ENCODE measurements at places on chromosomes 1 and 21.

- DNase-seq, result no peak
These were observed 6.4 kb downstream of the ADARB1 start for GRCh38 chr21:45080639-45081414.

- DNase-seq, result no peak
These were observed 160.5 kb downstream of the ZBTB18 start for GRCh38 chr1:244211559-244211944.

GRCh38 chr1:168235937-168236336 lies 10.1 kb downstream of the SFT2D2 start:
- no peak for DNase-seq

DNA sequence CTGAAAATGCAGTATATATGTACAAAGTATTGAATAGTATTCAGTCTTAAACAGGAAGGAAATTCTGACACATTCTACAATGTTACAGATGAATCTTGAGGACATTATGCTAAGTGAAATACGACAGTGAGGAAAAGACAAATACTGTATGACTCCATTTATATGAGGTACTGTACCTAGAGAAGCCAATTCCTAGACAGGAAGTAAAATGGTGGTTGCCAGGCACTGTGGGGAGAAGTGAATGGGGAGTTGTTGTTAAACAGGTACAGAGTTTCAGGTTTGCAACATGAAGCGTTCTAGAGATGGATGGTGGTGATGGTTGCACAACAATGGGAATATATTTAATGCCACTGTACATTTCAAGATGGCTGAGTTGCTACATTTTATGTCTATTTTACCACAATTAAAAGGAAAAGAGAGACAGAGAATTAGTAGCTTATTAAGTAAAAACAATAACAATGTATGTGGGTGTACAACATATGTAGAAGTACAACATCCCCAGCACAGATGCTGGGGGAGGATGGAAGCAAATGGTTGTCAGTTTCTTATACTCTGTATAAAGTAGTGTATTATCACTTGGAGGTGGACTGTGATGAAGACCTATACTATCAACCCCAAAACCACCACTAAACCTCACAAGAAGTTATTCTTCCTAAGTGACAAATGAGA lies 3.9 kb upstream of the RAB4A start:
- DNase-seq, result no peak

DNA sequence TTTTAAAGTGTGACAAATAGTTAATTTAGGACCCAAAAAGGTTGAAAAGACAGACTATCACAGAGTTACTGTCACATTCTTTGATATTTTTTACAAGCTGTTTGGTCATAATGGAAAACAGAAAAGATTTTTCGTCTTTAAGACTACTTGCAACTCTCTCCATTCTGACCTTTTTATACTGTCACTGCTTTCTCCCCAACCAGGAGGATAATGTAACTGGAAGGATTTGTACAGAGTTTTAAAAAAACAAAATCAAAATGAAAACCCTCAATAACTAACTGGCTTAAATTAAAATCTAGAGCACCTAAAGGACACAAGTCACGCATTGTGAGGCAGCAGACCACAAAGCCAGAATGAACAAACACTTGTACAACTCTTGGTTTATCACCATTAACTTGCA lies 257.7 kb downstream of the FAF1 start:
- DNase-seq, result no peak

DNA sequence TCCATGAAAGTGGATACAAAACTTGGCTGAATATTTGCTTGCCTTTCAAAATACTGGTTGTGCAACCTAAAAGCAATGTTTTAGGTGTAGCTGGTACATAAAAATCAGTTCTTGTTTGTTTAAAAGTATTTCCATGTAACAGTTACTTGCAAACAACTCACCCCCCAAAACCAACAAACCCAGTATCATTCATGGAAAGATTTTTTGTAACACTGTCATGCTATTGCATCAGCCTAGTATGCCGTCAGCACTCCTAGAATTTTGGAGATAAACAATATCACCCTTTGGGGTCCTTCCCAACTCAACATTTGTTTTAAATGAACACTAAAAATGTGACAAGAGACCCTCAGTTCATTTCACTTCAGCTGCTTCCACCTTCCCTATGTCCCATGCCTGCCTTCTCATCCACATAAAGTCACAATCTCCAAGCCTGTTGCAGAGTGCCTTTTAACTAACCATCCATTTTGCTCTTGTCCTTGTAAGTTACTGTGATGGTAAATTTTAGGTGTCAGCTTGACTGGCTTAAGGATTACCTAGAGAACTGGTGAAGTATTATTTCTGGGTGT lies 425.3 kb downstream of the DUSP10 start:
- no peak for DNase-seq

- no peak for DNase-seq
These were observed 10.1 kb upstream of the MAP1LC3C start for GRCh38 chr1:242008826-242009495.

- DNase-seq, result no peak
These were observed 13.8 kb upstream of the FCGR2A start for GRCh38 chr1:161491472-161491871.

- DNase-seq, result no peak
These were observed 697.9 kb downstream of the USP25 start for GRCh38 chr21:16427587-16428087.

DNA sequence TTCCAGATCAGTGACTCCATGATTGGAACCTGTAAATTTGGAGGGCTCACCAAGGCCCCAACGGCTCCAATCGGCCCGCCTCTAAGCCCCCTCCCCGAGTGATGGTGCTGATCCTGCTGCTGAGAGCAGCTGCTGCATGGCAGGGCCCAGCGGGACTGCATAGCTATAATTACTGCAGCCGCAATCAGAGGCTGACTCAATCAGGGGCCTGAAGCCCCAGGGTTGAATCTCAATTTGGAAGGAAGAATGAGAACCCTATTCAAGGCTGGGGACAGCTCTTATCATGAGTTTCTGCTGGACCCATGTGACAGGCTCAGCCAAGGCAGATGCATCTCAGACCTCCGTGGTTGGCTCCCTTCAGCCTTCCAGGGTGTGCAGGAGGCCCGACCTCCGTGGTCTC lies 42.8 kb upstream of the MAGOH start:
- no peak for DNase-seq

DNA sequence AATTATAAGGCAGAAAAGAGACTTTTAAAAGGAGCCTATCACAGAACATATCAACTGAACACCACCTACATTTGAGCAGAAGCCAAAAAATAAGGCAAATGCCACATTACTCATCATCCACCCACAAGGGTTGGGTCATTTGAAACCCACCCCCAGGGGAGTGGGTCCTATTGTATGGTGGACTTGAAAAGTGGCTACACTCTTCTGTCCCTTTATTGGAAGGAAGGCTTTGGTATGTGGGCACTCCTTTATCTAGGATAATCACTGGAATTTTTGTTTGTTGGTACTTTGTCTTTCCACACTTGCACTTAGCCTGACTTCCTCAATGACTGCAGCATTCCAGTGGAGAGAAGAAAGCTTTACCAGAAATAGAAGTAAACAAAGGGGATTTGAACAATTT lies 157.2 kb upstream of the COL11A1 start:
- no peak for DNase-seq

- no peak for DNase-seq
These were observed 1.4 kb downstream of the MAP1LC3C start for GRCh38 chr1:241997401-241997998.

DNA sequence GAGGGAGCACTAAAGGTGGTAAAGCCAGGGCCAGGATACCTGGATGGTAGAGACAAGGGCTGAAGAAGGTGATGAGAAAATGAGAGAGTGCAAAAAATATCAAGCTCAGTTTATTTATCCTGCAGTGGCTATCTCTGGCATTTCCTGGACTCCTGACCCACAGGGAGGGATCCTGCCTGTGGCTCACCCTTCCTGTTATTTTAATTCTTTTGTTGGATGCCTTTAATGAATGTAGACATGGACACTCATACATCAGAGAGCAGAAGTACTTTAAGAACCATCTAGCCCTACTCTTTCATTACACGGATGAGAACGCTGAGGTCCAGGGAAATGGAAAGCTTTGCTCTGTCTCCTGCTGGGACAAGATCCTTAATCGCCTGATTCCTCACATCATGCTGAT lies 20.6 kb downstream of the JUN start:
- DNase-seq, result no peak

DNA sequence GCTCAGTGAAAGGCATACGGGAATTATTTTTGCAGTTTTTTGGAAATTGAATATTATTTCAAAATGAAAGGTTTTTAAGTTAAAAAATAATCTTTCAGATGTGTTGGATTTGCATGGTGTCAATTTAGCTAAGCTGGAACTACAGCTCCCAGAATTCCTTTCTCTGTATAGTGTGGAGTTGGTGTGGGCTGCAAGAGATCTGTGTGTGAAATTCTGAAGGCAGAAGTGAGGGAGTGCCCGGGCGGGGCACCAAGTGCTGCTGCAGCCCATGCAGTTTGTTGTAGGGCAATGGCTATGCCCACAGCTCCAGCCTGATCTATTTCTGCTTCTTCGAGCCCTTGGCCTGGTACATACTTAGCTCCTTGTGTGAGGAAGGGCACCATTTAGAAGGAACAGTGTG lies 60.5 kb upstream of the CSF1 start:
- DNase-seq, result no peak

DNA sequence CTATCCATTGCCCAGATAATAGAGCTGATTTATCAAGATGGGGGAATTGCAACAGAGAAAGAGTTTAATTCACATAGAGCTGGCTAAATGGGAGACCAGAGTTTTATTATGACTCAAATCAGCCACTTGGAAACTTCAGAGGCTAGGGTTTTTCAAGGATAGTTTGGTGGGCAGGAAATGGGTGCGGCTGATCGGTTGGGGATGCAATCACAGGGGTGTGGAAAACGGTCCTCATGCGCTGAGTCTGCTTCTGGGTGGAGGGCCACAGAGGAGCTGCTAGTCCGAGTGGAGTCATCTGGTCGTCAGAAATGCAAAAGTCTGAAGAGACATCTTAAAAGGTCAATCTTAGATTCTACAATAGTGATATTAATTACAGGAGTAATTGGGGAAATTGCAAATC lies 32.0 kb upstream of the FAM89A start:
- no peak for DNase-seq

GRCh38 chr1:90730243-90731022 lies 13.3 kb upstream of the BARHL2 start:
- DNase-seq, result no peak

- no peak for DNase-seq
These were observed 85.5 kb downstream of the PLPPR5 start for GRCh38 chr1:98919211-98919610.

- no peak for DNase-seq
These were observed 815.5 kb downstream of the BRINP3 start for GRCh38 chr1:189662190-189662589.

GRCh38 chr1:70140894-70141293 lies 64.5 kb downstream of the LRRC40 start:
- DNase-seq, result no peak

- peak; percentile 37 for DNase-seq
These were observed 36.0 kb downstream of the NUAK2 start for GRCh38 chr1:205285381-205286101.

DNA sequence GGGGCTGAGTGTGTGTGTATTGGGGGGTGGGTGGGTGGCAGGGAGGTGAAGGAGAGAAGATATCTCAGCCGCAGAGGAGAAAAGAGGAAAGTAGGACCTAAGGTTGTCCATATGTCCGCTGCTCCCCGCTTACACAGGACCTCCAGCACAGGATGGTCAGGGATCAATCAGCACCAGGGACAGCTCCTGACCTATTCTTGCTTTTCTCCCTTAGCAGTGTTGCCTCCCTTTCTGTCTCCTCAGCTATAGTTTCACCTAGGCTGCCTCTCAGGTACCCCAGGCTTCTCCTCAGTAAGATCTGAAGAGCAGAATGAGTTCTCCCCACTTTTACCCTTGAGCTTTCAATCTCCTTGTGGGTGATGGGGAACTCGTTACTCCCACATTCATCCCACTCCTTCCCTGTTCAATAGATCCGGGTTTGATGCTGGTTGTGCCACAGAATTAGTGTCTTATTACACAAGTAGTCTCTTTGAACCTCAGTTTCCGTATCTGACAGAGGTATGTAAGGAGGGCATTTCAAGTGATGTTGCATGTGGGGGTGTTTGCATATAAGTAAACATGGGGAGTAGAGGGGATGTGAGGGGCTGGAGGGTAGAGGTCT lies 1.4 kb upstream of the DPH2 start:
- no peak for DNase-seq

GRCh38 chr1:64046891-64047290 lies 156.5 kb upstream of the UBE2U start:
- no peak for DNase-seq

DNA sequence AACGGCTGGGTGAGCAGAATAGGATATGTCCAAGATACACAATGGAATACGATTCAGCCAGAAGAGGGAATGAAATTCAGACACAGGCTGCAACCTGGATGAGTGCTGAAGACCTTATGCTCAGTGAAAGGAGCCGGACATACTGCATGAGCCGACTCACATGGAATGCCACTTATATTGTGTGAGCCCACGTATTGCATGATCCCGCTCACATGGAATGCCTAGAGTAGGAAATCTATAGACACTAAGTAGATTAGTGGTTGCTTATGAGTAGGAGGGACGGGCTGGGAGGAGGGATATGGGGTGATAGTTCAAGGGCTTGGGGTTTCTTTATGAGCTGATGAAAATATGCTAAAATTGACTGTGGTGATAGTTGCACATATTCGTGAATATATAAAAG lies 26.8 kb downstream of the TMPRSS2 start:
- DNase-seq, result no peak

Data from stimulated activated CD4-positive, alpha-beta T cell treated with anti-CD3 and anti-CD28 coated beads, TNF-alpha, amount 100 ng/mL, for 48 hours (primary cell).